ENCODE measurements at places on chromosomes 6 and 20.

- DNase-seq, result no peak
Measured at GRCh38 chr20:59221707-59222252, 58.2 kb downstream of the ZNF831 start.

GRCh38 chr6:71412559-71413140 is 124.0 kb downstream of the OGFRL1 start:
- no peak for DNase-seq

DNA sequence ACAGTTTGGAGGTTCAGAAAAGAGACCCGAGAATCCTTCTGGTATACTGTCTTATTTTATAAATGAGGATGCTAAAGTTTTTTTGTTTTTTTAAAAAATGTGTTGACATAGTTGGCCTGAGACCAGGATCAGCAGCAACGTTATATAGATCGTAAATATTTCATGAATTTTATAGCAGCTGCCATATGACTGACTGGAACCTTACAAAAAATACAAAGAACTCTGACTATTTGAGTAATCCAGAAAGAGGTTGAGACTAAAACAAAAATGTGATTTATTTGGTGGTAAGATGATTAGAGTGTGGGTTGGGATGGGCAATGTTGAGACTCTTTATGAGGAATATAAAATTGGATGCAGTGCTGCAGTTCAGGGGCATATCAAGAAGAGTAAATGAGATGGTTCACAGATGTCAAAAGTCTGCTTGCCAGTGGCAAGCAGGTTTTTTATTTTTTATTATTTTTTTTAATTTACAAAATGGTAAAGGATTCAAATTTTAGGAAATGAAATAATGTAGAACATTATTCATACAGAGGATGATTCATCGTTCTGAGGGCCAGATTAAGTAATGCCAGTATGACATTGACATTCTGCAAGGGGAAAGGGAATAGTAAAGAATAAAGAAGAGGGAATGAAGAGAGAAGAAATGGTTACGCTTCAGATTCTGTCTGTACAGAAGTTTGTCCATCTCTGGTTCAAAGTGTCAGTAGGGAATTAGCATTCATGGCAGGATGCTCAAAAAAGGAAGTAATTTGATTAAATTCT is 58.5 kb downstream of the SCAF8 start:
- no peak for DNase-seq

GRCh38 chr6:80457439-80457933 is 351.0 kb downstream of the BCKDHB start:
- no peak for DNase-seq

DNA sequence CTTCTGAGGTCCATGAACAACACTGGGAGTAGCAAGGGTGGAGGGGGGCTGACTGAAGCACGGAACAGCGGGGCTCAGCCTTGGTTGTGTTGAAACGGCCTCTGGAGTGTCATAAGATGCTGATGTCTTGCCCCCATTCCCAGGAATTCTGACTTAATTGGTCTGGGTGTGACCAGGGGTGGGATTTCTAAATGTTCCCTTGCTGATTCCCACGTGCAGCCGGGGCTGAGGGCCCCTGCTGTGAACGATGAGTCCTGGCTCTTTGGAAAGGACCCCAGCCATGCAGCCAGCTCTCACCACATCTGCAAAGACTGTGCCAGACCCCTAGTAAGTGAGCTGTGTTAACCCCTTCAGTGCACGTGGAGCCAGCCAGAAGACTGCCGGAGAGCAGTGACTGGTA is 28.6 kb upstream of the FAM50B start:
- DNase-seq, result no peak

- no peak for DNase-seq
Measured at GRCh38 chr6:78253618-78254017, 600.8 kb downstream of the MEI4 start.

- no peak for DNase-seq
Measured at GRCh38 chr20:49185071-49185761, 2.9 kb downstream of the STAU1 start.

GRCh38 chr20:62723351-62723750 is 14.7 kb downstream of the NTSR1 start:
- no peak for DNase-seq

GRCh38 chr20:58708246-58708931 is 15.8 kb downstream of the NPEPL1 start:
- no peak for DNase-seq

DNA sequence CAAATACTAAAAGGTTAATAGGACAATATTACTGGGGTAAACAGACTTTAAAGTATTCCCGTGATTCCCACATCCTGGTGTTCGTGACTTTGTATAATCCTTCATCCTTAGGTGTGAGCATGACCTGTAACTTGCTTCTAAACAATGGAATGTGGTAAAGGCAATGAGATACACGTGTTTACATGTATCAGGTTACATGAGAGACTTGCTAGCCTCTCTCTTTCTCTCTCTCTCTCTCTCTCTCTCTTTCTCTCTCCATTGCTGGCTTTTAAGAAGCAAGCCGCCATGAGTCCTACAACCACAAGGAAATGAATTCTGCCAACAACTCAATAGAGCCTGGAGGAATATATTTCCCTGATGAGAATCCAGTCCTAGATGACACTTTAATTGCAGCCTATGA is 83.9 kb upstream of the LGSN start:
- DNase-seq, result no peak

DNA sequence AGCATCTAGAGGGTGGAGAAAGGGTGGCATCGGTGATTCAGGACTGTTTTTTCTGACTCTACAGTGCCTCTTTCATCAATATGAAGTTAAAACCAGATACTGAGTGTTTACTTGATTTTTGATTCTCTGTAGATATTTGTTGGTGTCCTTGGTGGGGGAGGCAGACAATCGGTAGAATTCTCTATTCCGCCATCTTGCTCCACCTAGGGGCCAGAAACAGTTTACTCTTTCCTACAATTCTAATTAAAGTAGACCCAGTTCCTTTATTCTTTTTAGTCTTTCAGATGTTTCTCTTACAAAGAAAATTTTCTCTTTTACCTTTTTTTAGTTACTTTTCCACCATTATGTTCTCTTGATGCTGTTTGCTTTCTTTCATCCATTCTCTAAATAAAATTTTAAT is 162.1 kb upstream of the RAB32 start:
- DNase-seq, result no peak

GRCh38 chr6:11315743-11316437 is 83.4 kb upstream of the NEDD9 start:
- no peak for DNase-seq

DNA sequence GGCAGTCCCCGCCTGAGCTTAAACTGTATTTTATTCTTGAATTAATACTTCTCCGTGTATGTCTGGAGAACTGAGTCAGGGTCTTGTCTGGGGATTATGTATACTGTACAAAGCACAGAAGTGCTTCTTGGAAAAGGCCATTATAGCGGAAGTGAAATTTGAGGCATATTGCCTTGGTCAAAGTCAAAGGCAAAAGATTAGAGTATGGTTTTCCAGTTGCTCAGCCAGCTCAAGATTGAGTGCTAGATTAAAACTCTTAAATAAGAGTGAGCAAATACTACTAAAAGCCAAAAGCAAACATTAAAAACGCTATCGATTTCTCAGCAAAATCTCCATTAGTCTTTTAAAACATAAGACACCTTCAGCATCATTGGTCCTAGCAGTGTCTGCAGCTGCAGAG is 207.7 kb upstream of the MAN1A1 start:
- no peak for DNase-seq

DNA sequence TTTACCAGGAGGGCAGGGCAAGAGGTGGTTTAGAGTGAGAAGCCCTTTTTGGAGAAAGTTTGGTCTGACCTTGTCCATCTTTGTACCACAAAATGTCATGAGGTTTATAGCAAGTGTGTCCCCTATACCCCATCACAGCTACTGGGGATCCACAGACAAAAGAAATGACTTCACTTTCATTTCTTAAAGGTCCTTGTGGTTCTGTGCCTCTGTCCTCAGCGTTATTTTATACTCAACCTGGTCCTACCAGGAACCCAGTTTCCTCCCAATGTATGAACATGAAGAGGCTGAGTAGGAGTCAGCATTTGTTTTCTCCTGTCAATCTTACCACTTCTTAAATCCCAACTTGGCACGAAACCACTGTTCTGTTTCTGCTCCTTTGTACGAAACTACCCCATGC is 157.6 kb downstream of the NFATC2 start:
- no peak for DNase-seq

DNA sequence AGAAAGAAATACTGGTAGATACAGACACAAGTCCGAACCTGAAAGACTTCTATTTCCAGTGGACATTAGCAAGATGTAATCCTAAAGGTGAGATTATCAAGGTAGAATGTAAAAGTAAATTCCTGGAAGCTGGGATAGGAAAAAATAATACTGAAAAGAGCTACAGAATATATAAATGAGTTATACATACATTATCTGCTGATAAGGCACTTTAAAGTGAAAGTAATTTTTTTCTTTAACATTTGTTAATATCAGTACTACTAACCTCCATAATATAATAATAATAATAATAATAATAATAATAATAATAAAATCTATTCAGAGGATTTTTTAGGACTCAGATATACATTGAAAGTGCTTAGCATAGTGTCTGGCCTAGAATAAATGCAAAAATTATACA is 102.5 kb downstream of the RFX6 start:
- DNase-seq, result no peak

DNA sequence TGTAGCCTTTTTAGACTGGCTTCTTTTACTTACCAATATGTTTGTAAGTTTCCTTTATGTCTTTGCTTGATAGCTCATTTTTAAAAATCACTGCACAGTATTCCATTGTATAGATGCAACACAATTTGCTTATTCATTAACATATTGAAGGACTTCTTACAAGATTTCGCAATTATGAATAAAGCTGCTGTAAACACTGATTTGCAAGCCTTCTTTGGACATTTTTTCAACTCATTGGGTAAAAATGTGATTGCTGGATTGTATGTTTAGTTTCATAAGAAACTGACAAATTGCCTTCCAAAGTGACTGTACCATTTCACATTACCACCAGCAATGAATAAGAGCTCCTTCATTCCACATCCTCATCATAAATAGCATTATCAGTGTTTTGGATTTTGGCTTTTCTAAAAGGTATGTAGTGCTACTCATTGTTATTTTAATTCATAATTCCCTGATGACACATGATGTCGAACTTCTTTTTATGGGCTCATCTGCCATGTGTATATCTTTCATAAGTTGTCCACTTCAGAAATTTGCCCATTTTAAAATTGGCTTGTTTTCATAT is 80.7 kb downstream of the TFAP2B start:
- no peak for DNase-seq

DNA sequence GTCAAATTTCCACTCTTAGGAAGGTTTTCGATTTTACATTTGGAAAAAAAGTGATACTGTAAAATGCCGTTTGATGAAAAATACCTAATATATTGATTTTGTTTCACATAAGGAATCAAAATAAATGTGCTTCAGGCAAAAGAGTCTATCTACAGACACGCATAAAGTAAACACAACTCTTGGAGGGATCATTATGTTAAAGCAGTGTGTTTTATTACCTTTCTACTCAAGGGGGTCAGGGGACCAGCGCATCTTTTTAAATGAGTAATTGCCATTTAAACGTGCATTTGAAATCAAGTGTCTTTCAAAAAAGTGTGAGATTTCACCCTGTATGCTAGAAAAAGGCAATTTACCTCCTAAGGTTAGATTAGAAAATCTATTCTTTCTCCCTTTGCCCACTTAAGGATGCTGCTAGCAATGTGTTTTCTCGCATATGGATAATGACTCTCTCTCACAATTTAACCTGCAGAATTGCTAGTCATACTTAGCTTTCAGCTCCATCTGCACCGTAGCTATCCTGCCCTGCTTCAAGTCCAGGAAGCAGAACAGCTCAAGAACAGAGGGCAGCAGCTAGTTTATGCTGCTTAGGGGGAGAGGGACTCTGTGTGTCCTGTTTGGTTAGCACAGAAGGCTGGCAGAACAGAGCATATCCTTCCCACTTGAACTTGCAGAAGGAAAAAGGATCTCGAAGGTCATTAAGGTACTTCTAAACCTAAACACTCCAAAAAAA is 35.0 kb downstream of the NKAIN2 start:
- DNase-seq, result peak; percentile 77
